ENCODE measurements at places on chromosomes 5 and 9.

DNA sequence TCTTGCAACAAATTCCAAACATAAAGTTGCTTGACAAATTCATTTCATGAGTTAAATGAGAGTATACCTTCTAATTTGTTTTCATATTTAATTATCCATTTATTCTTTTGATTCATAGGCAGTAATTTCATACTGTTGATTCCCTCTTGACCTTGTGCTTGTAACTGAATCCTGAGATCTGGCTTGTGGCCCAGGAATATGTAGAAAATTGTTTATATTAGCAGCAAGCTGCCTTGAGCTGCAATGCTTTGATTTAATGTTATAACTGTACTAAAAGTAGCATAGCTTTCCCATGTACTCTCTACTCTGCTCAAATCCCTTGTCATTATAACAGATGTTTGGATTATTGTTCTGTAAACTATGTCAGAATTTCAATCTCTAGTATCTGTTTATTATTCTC, 780.7 kb downstream of the NR2F1-AS1 start:
- DNase-seq = peak; percentile 74

DNA sequence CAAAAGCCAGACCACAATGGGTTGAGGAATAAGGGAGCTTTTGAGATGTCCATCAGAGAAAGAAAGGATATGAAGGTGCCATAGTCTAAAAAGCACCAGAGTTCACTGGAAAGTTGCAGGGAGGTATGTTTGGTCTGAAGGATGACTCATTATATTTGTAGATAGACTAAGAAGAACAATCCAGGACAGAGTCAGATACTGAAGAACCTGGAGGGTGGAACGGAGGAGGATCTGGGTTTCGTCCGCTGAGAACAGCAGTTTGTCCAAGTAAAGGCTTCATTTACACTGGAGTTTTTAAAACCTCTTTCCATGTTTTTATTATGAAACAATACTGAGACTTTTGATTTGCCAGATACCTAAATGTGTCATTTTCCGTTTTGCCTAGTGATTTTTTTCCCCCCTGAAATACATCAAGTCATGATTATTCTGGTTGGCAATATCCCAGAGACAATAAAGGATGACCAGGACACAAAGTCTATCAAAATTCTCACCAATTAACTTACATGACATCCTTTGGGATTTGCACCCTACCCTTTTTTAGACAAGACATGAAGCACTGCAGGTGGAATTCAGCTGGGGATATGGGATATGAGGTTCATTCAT, 219.9 kb downstream of the MLLT3 start:
- DNase-seq = no peak

DNA sequence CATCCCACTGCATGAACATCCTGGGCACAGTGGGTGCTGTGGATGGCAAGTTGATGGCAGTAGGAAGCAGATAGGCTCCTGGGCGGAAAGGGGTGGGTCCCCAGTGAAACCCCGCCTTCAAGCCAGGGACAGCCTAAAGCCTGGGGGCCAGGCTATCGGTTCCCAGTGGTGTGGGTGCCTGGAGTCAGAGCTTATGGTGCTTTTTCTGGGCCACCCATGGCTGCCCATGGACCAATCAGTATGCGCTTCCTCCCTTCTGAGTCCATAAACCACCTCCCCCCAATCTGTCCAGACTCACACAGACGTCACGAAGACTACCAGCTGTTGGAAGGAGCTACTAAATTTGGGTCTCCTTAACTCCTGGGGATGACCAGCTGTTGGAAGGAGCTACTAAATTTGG, 17.5 kb upstream of the ECPAS start:
- no peak for DNase-seq

DNA sequence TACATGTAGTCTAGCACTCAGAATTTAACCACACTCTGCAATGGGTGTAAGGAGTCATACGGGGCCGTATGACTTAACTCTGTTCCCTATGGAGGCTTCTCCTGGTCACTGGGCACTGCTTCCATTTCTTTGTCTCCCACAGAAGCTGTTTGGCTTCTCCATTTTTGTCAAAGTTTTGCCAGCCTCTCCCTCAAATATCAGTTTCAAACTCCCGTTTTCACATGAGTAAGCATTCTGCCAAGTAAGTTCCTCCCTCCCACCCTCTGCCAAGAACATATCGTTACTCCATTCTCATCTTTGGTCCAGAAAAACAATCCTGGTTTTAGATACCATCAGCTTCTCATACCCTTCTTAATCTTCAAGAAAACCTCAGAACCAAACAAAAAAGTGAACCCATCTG, 6.1 kb downstream of the AFAP1L1 start:
- no peak for DNase-seq

GRCh38 chr5:149409268-149409948, 30.3 kb upstream of the IL17B start:
- DNase-seq = no peak

DNA sequence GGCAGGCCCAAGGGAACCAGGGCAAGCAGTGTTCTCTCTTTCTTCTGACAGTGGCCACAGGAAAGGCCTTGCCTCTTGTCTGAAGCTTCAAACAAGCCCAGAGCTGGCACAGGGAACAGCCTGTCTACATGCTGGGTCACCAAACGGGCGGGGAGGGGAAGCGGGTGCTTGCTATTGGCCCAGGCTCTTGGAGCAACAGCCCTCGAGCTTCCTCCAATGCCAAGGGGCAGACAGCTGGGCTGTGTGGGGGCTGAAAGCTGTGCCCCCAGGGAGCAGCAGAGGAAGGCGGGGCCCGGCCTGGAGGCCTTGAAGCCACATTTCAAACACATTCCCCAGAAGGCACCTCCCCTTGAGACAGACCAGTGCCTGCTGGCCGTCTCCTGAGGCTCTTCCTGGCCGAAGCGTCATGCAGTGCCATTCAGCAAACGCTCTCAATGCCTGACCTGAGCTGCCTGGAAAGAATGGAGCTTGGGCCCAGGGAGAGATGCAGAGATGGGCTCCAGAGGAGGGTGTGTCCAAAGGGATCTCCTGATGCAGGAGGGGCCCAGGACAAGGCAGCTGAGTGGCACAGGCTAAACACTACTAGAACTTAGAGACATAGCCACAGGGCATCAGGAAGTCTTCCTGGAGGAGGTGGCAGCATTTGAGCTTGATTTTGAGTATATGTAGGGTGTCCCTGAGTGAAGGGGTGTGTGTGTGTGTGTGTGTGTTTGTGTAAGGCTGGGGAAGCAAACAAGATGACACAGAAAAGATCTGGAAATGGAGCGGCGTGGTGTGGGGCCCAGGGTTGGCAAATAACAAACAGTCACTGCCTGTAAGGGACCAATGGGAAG, 2.5 kb downstream of the FIBCD1 start:
- DNase-seq = no peak

DNA sequence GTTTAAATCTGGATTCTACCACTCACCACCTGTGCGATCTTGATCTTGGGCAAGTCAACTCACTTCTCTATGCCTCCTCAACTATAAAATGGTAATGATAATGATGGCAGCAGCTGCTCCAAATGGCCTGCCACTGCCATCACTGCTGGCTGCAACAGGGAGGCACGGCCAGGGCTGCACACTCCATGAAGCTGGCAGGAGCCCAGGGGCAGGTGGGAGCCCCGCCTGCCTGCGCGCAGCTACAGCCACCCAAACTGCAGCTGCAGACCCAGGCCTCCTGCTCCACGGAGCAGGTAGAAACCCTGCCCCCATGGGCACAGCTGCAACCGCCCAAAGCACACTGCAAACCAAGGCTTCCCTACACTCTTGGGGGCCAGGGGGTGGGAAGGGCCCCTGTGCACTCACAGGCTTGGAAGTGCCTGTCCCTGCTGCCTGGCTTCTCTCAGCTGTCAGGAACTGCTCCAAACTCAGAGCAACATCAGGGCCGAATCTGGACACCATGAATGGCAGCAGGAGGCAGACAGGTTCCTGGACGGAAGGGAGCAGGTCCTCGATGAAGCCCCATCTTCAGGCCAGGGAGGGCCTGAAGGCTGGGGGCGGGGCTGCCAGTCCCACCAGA, 57.6 kb downstream of the PRELID2 start:
- no peak for DNase-seq

DNA sequence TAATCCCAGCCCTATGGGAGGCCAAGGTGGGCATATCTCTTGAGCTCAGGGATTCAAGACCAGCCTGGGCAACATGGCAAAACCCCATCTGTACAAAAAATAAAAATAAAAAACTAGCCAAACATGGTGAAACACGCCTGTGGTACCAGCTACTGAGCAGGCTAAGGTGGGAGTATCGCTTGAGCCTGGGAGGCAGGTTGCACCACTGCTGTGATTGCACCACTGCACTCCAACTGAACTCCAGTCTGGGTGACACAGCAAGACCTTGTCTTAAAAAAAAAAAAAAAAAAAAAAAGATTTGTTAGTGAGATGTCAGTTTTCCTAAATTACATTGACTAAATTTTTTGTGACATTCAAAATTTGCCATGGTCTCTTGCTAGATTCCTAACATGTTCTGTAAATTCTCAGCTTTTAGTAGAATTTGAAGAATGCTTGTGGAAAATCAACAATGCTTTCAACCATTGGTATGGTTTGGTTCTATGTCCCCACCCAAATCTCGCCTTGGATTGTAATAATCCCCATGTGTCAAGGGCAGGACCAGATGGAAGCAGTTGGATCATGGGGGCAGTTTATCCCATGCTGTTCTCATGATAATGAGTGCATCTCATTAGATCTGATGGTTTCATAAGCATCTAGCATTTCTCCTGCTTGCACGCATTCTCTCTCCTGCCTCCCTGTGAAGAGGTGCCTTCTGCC, 236.1 kb downstream of the ARRDC3 start:
- DNase-seq = no peak

GRCh38 chr5:163366757-163367156, 70.6 kb upstream of the CCNG1 start:
- no peak for DNase-seq

DNA sequence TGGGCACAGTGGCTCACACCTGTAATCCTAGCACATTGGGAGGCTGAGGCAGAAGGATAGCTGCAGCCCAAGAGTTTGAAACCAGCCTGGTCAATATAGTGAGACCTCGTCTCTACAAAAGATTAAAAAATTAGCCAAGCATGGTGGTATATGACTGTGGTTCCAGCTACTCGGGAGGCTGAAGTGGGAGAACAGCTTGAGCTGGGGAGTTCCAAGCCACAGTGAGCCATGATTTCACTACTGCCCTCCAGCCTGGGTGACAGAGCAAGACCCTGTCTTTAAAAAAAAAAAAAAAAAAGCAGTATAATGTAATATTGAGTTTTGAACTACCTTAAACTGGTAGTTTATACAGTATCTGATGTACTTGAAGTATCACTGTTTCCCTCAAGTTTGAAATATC, 358.4 kb downstream of the EBF1 start:
- DNase-seq = no peak

GRCh38 chr5:138366632-138367382, 14.3 kb downstream of the KDM3B start:
- DNase-seq = no peak

GRCh38 chr5:133450286-133450685, 162.1 kb downstream of the FSTL4 start:
- no peak for DNase-seq
